CD4-positive, alpha-beta T cell treated with Interleukin-12 subunit alpha and Interleukin-12 subunit beta, for 1 hour (primary cell): ENCODE measurements at places on chromosomes 12 and 14.

DNA sequence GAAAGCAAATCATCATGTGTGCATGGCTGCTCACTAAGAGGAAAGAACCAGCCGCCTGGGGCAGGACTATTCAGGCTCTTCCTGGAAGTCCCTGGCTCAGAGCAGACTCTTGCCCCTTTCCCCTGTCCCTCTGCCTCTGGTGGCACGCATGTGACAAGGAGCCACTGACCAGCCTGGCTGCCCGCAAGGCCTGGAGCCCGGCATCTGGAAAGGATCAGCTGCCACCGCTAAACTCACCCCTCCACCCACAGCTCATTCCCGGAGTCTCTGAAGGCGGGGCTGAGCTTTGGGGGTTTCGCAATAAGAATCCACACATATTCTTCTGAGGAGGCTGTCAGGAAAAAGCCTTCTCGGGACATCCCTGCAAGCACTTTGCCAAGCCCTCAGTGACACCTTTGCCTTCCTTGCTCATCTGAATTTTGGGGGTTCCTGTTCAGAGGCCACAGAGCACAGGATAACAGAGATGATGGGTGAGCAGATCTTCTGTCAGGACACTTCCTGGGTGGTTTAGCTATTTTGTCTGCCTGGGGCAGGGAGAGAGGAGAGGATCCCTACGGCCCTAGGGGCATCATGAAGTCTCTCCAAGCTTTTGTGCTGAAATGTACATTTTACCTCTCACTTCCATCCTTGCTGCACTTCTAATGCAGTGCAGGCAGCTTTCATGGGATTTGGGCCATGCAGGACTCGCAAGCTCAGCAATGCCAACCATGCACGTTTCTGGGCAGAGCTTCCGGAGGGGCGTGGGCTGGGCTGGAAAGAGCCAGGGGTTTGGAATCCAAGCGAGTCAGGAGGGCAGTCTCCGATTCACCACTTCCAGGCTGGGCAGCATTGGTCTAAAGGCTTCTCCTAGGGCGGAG lies 124.8 kb upstream of the MAP1LC3B2 start:
- DNase-seq: no peak

DNA sequence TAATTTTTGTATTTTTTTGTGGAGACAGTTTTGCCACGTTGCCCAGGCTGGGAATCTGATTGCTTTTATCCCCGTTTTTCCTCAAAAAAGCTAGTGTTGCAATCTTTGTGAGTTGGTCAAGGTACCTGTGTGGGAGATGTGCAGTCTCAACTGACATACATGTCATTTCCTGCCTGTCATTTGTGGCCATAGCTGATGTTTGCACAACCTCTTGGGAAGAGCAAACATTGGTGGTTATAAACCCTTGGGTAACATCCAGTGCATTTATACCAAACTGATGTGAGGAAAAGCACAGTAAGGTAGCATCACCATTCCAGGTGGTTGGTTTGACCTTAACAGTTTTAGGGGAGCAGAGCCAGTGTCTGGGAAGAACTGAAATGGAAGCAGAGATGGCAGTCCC lies 54.7 kb downstream of the ATG14 start:
- DNase-seq: no peak

DNA sequence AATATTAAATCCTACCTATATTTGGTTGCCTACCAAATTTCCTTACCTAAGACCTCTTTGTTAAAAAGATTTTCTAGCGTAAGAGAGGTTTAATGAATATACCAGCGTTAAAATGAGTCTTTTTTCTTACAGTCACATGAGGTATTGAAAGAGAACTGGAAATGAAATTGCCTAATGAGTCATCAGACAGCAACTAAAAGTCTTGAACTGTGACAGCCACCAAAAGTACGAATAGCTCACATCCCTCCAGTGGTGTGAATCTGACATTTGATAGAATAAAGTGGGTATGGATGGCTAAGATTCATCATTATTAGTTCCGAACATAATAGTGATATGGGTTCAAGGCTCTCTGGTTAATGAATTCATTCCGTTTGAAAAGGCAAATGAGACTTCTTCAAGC lies 1297.3 kb downstream of the AACS start:
- DNase-seq: no peak

- DNase-seq: no peak
These were observed 20.3 kb downstream of the DCAF5 start for GRCh38 chr14:69132513-69133181.

DNA sequence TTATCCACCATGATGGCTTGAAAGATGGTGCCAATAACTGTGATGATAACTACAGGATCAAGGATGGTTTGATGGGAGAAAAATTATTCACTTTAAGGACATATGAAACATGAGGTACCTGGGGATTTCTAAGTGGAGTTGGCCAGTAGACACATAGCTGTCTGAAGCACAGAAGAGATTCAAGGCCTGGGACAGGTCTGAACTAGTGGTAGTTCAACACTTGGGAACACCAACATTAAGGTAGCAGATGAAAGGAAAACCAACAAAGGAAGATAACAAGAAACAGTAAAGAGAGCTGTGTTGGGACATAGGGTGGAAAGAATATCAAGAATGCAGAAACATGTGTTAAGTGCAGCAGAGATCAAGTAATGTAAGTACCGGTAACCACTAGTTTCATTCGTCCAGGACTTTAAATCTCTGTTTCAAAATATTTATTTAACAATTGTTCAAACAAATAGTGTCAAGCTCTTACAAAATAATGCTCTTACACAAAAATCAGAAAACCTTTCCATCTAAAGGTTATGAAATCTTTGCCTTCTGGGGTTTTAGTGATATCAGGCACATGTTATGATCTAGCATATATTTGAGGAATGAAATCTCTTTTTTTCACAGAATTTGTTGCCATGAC lies 104.7 kb downstream of the ST8SIA1 start:
- no peak for DNase-seq

DNA sequence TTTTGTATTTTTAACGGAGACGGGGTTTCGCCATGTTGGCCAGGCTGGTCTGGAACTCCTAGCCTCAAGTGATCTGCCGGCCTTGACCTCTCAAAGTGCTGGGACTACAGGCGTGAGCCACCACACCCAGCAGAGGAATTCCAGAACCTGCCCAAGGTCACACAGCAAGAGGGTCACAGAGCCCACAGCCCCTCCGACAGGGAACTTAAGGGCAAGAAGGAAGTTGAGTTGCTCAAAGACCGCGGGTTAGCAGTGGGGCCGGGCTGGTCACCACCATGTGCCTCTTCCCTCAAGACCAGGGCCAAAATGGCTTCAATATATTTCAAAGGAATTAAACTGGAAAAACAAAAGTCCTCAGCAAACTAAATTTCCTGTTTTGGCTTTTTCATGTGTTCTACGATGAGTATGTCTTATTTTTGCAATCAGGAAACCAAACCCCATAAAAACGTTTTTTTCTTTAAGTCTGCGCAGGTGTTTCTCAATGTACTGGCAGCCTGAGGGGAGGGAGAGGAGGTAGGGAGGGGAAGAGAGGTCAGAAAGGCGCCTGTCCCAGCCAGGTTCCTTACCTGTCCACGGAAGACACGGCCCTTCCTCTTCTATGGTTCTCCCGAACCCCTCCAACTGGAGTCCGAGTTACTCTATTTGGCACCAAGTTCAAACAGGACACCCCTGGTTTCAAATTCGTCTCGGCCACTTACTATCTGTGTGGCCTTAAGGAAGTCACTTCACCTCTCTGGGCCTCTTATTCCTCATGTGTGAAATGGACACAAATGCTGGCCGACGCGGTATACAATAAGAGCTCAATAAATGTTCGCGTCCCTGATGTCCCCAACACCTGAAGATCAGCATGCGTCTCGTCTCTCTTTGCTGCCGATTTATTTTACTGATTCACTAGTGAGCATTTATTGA lies 778 bp downstream of the SLC8B1 start:
- DNase-seq: peak; percentile 23

GRCh38 chr14:51165415-51165814 lies 70.5 kb upstream of the TRIM9 start:
- DNase-seq: no peak

DNA sequence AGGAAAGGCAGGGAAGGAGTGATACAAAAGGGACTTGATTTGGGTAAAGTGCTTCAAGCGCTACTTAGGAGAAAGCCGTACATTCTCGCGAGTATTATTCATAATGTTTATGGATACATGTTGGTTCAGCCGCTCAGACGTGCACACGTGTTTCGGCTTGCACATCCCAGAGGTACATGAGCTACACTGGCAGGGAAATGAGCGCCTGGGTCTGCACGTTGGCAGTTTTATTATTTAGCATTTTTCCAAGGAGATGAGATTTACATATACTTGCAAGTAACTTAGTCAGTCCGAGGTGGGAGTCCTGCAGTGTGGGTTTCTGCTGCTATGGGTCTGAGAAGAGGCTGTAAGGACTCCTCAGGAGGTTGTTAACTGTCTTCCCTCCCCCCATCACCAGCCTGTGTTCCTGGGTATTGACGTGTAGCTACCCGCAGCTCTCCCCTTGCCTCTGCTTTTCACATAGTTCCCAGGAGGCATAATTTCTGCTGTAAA lies 1.5 kb downstream of the PRKCH start:
- peak; percentile 62 for DNase-seq
